ENCODE measurements at places on chromosomes 12 and 14.
A peak's percentile ranks its signal among the peaks of the same experiment; 100 is the strongest.

- no peak for DNase-seq
These were observed 68.8 kb downstream of the CLMN start for GRCh38 chr14:95250936-95251335.

DNA sequence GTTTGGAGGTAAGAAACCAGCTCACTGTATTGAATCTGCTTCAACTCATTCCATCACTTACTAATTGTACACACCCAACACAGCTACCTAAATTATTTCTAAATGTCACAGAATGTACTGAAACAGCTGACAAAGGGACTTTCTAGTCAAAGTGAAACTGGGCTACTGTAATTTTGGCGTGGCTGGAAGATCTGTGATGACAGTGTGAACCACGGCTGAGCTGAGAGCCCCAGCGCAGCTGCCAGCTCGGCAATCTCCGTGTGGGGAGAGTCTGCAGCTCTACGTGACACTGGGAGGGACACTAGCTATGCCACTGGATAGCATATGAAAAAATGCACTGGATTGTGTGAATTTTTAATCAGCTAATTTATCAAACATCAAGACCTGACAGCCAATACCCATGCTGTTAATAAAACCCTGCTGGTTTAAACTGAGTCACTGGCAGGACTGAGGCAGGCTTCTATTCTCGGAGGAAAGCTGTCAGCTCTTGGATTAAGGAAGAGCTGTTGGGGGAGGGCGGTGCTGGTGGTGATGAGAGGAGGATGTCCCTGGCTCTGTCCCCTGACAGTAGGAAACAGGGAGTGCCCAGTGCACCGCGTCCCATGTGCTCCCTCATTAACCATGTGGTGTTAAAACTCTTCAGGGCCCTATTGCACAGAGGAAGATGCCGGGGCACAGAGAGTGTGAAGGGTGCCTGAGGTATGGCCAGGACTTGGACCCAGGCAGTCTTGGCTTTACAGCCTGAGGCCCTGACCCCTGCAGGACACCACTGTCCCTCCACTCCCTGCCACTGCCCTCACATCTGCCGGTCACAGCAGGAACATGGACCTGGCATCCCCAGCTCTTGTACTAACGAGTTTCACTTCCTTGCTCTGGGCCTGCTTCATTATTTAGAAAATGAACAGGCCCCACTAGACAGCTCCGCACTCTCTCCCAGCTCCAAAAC, 13.3 kb downstream of the SLC15A4 start:
- peak; percentile 84 for DNase-seq

GRCh38 chr12:76402259-76402658, 54.0 kb upstream of the BBS10 start:
- no peak for DNase-seq

- DNase-seq: peak; percentile 89
These were observed 767 bp upstream of the TCP11L2 start for GRCh38 chr12:106301611-106302321.

DNA sequence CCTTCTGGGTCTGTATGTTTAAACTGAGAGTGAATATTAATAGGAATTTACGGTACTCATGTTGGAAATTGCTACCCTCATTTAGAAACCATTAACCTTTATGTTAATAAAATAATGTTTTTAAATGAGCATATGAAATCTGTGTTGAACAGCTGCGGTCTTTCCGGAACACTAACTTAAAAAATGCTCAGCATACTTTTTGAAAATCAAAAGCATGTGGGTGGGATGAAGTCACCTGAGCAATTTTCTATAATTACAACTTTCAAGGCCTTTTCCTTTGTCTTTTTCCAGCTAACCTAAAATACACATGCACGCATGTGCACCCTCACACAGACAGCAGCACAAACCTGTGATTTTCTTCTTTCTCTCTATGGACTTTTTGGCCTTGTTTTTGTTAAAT, 39.8 kb downstream of the BORCS5 start:
- no peak for DNase-seq

DNA sequence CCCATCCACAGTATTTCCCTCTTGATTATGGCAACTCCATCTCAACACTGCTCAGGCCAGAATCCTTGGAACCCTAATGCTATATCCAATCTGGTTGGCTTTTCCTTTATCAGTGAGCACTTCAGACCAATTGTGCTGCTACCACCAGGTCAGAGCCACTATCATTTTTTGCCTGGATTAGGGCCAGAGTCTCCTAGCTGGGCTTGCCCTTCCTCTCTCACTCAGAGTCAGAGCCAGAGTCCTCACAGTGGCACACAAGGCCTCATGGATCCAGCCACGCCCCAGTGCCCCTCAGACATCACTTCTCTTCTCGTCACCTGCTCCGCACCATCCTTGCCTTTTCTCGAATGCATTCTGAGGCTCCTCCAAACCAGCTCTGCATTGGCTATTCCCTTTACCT, 211.1 kb downstream of the ANO6 start:
- DNase-seq: no peak

GRCh38 chr12:2642896-2643425, 151.8 kb upstream of the FKBP4 start:
- DNase-seq: no peak

Data from activated CD4-positive, alpha-beta T cell treated with anti-CD3 and anti-CD28 coated beads, Interleukin-2, amount 10 ng/mL, durations not matched to agents 24 days and 14 days (primary cell).